ENCODE measurements at places on chromosomes 2 and 18.

DNA sequence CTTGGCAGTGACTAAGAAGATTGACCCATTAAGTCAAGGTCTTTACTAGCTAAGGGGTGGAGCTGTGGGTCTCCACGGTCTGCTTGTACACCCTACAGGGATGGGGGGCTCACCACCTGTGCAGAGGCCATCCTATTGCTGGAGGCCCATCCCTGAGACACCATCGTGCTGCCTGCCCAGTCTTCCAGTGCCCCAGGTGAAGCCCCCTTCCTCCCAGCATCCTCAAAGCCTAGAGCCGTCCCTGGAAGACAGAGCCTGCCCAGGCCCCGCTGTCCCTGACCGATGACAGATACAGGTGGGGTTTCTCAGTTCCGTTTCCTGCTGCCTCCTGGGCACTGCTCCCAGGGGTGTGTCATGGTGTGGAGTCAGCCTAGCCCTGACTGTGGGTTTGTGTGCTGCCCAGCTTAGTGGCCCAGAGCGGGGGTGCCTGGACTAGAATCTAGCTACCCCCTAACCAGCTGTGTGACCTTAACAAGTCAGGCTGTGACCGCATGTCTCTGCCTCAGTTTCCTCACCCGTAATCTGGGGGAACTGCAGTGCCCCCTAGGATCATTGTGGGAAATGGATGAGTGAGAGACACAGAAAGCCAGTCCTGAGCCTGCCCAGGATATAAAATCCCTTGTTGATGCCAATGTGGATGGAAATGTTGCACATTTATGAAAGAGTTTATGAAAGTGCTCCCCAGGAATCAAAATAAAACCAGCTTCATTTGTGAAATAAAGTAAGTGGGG, 2.0 kb downstream of the OTOS start:
- no peak for DNase-seq

DNA sequence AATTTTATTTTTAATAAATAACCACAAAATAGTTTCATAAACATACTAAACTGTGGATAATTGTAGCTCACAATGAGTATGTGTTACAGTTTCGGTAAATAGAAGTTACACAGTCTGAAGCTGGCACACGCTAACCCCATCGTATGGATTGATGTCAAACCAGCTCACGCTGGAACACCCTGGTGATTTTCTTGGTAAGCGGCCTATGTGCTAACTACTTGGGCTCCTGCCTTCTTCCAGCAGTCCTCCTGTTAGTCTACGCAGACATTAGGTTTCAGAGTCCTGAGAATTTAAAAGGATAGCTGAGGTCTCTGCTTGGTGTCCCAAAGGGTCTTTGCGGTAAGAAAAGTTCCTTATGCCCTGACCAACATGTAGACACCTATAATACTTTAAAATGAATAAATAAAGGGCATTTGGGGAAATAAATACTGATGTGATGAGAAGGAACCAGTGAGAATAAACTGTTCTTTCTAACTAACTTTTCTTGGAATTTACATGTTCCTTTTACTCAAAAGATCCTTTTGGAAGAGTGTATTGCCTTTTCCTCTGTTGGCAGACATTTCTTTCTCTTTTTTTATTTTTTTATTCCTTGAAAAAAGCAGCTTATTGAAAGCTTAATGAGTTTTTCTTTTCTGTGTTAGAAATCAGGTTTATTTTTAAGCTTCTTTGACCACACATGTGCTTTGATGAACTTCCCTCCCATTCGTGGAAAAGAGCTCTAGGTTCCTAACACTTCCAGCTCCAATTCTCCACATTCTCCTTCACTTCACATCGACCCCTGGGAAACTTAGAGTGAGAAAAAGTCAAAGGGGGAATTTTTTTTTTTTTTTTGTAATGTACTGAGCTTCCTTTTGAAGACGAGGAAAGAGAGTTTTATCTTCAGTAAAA, 322.2 kb downstream of the IRS1 start:
- DNase-seq = no peak

- DNase-seq = no peak
Measured at GRCh38 chr18:44179693-44180092, 501.0 kb upstream of the SETBP1 start.

DNA sequence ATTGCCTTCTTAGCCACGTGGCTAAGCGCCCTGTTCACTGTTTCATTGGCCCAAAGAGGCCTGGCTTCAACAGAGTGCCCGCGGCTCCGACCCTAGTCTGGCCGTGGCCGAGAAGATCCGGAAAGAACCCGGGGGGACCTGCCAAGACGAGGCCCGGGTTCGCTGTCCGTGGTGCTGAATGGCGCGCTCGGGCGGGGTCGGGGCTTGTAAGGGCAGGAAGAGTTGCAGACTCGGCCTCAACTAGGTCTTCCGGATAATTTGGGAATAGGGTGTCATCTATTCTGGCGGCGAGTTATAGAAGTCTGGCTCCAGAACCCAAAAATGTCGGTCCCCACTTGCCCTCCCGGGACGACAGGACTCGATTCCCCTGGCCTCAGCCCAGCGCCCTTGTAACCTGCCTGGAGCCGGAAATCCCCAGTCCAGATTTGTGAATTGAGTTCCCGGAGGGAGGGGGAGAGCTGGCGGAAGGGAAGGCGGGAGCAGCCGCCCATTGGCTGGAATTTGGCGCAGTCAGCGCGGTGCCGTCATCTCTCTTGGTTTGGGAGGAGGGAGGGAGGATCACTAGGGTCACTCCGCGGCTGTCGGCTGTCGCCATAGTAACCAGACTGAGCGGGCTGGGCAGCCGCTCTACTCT, 3.5 kb downstream of the CDK5R2 start:
- peak; percentile 96 for DNase-seq

GRCh38 chr2:126642031-126642430, 13.9 kb upstream of the GYPC start:
- no peak for DNase-seq

DNA sequence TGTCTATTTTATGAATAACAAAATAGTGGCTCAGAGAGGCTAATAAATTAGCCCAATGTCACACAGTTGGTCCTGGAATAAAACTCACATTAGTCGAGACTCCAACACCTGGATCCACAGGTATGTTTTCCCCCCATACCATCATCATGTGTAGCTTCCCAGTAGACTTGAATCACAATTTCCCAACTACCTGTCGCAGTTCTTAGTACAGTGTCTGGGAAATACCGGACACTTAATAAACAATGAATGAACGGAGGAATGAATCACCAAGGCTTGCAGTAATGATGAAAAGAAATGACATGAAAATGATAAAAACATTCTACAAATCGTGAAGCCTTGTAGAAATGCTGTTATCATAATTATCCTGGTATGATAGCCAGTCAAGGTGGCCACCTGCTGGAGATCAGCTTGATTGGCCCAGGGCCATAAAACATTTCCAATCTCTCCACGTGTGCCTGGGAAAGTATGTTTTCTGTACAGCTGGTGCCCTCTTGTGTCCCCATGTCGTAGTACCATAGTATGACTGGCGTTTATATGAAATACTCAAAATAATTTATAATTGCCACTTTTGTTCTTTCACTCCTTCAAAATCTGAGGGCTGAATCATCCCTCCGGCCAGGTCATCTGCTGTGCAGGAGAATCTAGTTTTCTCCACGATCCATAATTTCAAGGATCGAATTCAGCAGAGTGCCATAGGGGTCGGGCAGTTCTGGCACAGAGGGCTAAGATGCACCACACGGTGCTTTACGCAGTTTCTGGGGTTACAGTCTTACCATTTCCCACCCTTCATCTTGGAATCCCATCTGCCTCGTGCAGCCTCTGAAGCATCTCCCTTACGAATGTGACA, 95.4 kb downstream of the LAMA1 start:
- DNase-seq = peak; percentile 74

- DNase-seq = no peak
Measured at GRCh38 chr2:226333388-226333787, 466.2 kb downstream of the IRS1 start.

DNA sequence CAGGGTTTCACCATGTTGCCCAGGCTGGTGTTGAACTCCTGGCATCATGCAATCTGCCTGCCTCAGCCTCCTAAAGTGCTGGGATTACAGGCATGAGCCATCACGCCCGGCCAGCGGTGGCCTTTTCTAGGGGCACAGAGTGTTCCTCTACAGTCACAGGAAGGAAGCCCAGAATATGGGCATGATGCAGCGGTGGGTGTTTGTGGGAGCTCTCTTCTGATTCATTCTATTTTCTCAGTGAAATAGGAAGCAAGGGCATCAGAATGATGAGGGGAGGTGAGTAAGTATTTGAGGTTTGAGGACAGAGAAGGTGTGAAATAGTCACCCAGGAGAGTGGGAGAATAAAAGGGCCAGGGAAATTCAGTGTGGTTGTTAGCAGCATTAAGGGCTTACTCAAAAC, 70.3 kb upstream of the PSME4 start:
- no peak for DNase-seq

- DNase-seq = no peak
Measured at GRCh38 chr18:58590254-58590653, 38.6 kb downstream of the ALPK2 start.

- peak; percentile 8 for DNase-seq
Measured at GRCh38 chr2:223041527-223042109, 10.4 kb upstream of the KCNE4 start.

DNA sequence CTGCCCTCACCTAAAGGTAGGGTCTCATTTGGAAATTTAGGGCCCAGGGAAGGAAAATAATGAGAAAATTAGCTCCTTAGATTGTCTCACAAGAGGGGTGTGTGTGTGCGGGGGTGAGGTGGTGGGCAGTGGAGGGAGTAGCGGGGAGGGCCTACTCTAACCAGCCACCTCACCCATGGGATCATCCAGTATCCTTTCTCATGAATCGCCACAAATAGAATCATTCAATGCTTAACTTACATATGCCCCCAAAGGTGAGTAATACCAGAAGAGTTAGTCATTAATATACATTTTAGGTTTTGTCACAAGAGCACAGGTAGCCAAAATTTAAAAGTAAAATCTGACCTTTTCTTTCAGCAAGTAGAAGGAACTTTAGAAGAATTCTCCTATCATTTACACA, 122.1 kb downstream of the PLEKHM3 start:
- DNase-seq = no peak

DNA sequence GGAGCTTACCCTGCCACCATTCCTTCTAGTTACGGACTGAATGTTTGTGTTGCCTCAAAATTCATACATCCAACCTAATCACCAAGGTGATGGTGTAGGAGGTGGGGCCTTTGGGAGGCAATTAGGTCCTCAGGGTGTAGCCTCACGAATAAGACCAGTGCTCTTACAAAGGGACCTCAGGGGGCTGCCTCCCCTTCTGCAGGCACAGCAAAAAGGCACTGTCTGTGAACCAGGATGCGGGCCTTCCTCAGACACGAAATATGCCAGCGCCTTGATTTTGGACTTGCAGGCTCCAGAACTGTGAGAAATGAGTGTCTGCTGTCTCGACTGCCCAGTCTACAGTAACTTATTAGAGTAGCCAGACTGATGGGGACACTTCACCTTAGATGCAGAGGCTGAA, 150.4 kb upstream of the HDAC4 start:
- DNase-seq = no peak

- DNase-seq = no peak
Measured at GRCh38 chr18:32712860-32713259, 60.0 kb downstream of the KLHL14 start.

DNA sequence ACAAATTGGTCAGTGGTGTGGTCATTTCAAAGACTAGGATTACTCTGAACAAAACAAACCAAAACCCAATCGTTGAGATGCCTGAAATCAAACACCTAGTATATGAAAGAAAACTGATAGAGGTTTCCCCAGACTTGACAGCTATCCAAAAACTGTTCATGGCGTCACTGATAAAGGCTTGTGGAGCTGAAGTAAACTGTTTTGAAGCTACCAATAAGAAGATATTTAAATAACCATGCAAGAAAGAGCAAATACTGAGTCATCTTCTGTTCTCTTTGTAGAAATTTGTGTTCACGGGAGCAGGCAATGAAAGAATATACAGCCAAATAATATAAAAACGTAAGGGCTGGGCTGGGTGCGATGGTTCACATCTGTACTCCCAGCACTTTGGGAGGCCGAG, 7.5 kb upstream of the COLEC11 start:
- no peak for DNase-seq

GRCh38 chr18:37328946-37329719, 236.5 kb downstream of the CELF4 start:
- DNase-seq = no peak

DNA sequence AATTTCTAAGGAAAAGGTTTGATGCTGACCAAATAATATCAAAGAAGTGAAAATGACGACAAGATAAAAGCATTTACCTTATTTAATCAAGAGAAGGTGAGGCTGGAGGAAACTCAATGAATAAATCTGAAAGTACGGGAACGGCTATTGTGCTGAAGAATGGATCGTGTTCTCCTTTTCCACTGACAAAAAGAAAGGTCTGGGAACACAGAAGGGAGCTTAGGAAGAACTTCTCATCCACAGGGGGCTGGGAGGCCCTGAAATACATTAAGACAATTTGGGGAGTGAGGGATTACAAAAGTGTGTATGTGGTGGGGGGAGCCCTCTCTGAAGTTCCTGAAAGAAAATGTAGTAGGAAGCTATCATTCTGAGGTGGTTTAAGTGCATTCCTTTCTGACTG, 582.3 kb downstream of the SLC4A3 start:
- no peak for DNase-seq

DNA sequence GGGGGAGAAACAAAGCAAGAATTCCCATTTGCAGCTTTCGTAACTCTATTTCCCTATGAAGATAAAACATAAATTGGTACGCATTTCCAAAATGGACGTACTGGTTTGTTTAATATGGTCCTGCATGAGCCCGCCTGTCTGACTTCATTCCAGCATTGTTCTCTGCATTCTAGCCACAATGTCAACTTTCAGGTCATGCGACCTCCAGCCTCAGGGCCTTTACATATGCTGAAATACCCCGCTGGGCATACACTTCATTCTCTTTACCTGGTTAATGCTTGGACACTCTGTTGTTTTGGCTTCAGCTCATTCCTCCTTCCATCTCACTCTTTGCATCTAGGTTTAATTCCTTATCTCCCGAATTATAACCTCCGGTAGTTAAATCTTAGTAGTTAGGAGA, 103.7 kb upstream of the DNMT3A start:
- no peak for DNase-seq

GRCh38 chr18:41482501-41482900, 472.5 kb upstream of the PIK3C3 start:
- DNase-seq = no peak

GRCh38 chr2:164456619-164457018, 164.7 kb downstream of the GRB14 start:
- no peak for DNase-seq

DNA sequence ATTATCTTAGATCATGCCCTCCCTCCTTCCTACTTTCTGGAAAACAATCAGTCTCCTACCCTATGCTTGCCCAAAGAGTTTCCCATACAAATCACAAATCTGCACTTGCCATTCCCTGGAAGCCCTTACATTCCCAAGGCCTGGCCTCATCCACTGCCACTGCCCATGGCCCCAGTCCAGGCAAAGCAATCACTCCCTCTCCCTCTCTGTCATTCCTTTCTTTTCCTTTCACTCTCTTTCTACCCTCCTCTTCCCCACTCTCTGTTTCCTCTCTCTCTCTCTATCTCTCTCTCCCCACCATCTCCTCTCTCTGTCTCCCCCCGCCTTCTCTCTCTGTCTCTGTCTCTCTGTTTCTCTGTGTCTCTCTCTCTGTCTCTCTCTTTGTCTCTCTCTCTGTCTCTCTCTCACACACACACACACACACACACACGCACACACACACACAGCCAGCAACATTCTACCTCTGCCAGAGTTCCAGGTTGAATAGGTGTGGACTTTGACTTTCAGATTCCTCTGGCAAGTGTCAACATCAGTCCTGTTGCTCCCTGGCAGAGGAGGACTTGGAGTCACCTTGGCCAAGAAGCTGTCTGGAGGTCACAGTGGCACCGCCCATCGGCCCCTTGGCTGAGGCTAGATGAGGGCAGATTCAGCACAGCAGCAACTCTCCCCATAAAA, 43.7 kb upstream of the NAT8 start:
- no peak for DNase-seq
